Activated CD4-positive, alpha-beta T cell treated with anti-CD3 and anti-CD28 coated beads, Interleukin-2, Interleukin-6, amounts not matched to agents 100 ng/mL and 50 ng/mL, durations not matched to agents 16 hours and 8 hours (primary cell): ENCODE measurements at places on chromosomes 1 and 21.

DNA sequence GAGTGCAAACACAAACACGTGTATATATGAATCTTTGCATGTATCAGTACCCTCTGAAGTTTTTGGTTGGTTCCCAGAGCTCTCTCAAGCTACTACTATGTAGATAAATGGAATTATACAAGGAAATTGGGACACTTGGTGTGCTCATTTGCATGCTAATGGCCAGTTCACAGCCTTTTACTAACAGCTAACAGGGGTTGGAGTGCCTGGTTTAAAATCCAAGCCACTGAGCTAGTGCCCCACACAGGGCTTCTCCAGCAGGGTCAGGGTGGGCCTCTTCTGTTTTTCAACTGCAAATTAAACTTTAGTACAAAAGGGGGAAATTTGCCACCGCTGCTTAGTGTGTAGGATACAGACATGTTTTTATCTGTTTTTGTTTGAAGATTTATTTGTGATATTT, 121.0 kb downstream of the ATP5PO start:
- no peak for DNase-seq

DNA sequence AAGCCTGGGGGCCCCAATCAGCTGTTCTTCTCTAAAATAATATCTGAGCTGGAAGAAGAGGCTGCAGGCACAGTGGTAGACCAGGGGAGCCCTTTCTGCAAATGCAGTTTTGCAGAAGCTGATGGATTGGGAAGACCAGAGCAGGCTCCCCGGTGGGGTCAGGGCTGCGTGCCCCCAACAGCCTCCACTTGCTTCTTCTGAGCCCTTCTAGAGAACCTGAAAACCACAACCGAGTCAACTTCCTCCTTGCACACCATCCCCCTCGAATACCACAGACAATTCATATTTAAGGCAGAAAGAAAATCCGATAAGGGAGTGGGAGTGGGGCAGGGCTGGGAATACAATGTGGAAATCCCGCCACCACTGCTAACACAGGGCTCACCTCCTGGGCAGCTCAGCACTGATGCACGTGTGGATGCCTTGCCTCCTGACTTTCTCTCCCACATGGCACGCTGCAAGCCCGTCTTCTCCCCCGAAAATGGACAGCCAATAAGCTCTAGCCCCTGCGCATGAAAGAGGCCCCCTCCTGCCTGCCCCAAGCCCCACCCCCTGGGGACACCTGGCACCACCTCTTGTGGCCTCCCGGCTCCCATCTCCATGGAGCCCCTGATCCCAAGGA, 25.4 kb upstream of the ALDH4A1 start:
- peak; percentile 77 for DNase-seq

DNA sequence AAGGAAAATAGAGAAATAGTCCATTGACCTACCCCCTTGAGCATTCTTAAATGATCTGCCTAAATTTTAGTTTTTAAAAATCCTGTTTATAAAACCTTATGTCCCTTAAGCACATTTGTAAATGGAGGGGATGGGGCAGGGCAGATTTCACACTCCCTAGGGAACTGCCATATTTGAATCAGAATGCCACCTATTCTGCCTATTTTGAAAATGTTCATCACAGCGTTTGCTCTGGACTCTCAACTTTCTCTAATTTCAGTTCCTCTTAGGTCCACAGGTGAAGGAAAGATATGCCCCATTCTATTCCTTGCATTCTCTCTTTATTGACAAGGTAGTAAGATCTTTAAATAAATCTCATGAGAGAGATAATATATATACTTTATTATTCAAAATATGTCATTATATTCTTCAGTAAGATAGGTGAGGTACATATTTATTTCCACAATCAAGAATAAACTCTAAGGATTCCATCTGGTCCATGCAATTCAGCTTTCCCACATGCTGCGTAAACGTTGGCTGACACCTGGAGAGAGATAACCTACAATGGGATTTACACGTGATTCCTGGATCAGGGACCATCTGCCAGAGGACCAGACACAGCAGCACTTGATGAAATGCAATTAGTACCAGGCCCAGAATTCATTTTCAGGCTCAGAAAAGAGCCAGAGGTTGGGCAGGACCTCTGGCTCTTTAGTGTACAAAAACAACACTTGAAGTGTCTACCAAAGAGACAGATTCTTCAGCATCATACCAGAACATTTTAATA, 1.2 kb upstream of the LPGAT1 start:
- no peak for DNase-seq

- DNase-seq: no peak
Measured at GRCh38 chr1:164703463-164703862, 144.5 kb downstream of the PBX1 start.

DNA sequence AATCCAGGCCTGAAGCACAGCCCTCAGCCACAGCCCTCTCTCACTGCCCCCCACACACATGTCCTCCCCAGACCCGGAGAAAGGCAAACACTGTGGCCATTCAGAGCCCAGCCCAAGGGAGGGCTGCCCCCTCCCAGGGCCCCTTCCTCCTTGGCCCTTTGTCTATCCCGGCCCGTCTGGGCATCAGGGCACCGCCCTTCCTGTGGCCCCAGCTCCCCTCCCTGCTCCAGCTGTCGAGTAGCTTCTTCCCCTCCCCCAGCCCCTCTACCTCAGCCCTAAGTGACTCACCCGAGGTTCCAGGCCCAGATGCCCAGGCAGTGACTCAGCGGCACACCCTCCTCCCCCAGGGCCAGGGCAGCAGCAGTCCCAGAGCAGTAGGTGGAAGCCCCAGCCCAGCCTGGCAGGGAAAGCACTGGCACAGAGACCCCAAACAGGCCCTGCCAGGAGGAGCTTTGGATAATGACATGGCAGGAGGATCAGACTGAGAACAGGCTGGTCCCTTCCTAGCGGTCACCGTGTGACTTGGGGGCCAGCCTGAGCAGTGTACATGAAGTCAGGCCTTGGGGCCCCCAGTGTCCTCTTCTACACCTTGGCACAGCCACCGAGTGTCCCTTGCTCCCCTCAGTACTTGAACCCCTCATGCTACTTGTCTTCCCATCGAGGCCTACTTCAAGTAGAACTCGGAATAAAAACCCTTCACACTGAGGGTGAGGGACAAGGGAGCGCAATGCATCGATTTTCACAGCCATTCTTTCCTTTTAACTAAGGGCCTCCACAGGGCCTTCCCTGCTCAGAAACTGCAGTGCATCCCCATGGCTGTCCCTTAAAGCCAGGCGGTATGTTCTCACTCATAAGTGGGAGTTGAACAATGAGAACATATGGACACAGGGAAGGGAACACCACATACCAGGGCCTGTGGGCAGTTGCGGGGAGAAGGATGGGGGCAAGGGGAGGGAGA, 1.0 kb upstream of the S100A2 start:
- peak; percentile 96 for DNase-seq

DNA sequence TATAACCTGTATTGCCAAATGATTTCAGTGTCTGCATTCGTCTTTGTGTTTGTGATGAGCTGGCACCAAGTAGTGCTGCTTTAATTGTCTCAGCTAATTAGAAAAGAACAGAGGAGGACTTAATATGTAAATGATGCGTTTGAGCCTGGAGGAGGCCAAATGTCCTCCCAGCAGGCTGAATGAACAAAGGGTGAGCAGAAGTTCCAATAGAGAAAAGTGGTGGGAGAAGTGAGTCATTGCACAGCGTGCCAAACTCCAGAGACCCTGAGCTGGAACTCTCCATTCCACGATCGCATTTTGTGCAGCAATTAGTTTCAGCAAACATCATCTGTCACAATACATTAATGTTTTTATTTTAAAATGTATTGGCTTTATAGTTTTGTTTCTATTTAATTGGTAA, 17.9 kb downstream of the ETV3L start:
- DNase-seq: no peak

DNA sequence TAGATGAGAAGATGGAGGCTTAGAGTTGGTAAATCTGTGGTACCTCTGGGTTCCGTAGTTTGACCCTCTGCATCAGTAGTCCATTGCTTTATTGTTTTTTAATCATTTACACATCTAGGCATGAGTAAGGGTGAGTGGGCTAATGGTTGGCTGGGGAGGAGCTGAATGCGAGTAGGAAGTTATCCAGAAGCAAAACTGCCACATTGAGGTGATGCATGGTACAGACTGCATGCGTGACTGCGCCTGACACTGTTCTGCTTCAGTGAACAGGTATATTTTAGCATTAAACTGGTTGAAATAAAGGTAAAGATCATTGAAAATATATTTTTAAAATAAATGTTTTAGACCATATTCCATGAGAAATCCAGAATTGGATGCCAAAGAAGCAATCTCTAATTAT, 4.4 kb downstream of the DNAJC16 start:
- no peak for DNase-seq

- DNase-seq: peak; percentile 77
Measured at GRCh38 chr1:236508593-236509027, 15.2 kb upstream of the LGALS8 start.

DNA sequence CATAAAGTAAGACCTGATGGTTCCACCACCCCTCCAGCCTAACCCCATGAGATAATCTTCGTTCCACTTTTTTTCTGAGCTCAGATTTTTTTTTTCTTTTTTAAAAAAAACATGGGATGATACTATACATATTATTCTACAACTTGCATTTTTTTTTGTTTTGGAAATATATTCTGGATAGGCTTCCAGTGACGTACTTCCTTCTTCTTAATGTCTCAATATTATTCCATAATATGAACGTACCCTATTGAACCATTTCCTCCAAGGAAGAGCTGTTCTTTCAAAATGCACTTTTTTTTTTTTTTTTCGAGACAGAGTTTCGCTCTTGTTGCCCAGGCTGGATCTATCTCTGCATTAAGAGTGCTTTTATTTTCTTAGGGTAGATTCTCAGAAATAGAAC, 1.5 kb downstream of the EDEM3 start:
- DNase-seq: no peak

- DNase-seq: no peak
Measured at GRCh38 chr1:184185347-184185746, 133.8 kb downstream of the TSEN15 start.

GRCh38 chr1:3956527-3957170, 56.6 kb upstream of the C1orf174 start:
- no peak for DNase-seq

DNA sequence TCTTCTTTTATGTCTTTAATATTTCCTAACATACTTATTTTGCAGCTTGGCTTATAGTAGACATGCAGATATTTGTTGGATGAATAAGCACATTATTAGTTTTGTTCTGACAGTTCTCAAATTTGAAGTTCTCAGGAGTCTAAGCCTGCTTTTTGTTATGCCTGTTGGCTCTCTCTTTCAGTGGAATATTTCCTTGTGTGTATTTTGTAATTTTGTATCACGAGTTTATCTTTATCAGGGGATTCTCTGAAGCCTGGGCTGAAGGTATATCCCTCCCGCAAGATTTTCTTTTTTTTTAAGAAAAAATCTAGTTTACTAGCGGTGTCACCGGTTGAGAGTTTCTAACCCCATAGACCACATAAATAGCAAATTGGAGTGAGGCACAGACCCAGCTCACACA, 105.9 kb downstream of the RGL1 start:
- no peak for DNase-seq

- no peak for DNase-seq
Measured at GRCh38 chr1:225532240-225532944, 104.6 kb upstream of the LBR start.

DNA sequence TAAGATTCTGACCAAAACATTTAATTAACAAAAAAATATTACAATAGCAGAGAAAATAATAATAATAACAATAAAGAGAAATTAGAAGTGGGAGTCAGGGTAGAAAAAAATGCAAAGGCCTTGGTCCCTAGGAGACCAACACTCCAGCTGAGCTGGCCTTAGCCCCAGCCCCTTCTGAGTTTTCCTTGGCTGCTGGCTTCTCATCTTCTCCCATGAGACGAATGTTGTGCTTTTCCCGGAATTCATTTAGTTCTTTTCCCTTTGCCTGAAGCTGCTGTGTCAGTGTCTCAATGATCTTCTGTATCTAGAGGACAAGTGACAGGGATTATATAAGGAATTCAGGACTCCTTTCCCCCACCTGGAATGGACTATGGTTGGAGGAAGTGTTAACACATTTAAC, 2.4 kb downstream of the KLHDC9 start:
- DNase-seq: no peak

DNA sequence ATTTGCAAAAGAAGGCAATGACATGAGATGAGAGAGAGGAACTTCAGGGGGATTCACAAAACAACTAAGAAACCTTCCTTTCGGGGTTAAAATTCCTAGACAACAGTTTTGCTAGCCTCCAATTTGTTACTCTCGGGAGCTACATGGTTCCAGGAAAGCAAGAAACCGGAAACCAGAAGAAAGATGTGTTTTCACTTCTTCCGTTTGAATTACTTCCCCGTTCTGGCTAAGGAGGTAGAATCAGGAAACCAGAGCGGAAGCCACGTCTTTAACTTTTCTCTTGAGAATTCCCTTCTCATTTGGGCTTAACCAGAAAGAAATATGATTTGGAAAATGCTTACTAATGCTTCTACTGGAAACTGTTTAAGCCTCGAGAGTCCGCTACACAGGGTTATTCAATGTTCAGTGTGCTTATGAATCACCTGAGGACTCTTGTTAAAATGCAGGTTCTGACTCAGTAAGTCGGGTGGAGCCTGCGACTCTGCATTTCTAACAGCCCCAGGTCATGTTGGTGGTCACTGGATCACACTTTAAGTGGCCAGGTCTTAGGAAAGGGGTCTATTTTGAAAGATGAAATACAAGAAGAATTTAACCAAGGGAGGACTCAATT, 43.5 kb upstream of the MCOLN3 start:
- DNase-seq: peak; percentile 37

DNA sequence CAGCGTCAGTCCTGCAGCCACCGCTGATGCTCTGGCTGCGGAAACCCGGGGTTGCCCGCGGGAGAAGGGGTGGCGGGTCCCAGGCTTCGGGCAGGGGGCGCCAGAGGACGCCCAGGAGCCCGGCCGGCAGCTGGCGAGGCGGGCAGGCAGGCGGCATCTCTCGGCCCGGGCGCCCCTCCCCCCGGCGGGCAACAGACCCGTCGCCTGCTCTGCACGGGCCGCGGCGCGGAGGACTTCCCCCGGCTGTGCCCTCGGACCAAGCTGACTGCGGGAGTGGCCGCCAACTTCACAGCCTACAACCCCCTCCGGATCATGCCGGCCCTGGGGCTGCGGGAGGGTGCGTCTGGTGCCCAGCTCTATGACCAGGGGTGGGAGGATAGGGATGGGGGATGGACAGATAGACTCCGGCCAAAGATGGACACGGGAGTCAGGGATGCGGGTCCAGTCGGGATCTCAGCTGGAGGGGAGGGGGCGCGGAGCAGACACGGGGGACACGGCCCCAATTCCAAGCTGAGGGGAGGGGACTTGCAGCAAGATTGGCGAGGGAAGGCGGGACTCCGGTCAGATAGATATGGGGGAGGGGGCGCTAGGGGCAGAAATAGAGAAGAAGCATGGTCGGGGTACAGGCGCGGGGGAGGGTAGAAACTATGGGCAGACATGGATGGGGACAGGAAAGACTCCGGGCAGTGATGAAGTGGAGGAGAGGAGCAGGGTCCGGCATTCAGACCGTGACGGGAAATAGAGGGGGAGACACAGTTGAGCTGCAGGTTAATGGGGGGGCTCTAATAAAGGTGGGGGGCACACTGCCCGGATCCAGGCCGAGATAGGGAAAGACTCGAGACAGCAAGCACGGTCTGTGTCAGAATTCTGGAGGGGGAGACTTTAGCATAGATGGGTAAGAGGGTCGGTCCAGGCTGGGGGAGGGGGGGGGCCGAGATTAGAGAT, 1.1 kb downstream of the ADGRB2 start:
- DNase-seq: peak; percentile 77

- DNase-seq: no peak
Measured at GRCh38 chr1:59378621-59379370, 81.9 kb downstream of the FGGY start.
